Stimulated activated CD4-positive, alpha-beta T cell treated with anti-CD3 and anti-CD28 coated beads, TNF-alpha, amount 100 ng/mL, for 24 hours (primary cell): ENCODE measurements at places on chromosomes 2 and 18.

- no peak for DNase-seq
Measured at GRCh38 chr2:55048508-55049042, 1.7 kb downstream of the RTN4 start.

DNA sequence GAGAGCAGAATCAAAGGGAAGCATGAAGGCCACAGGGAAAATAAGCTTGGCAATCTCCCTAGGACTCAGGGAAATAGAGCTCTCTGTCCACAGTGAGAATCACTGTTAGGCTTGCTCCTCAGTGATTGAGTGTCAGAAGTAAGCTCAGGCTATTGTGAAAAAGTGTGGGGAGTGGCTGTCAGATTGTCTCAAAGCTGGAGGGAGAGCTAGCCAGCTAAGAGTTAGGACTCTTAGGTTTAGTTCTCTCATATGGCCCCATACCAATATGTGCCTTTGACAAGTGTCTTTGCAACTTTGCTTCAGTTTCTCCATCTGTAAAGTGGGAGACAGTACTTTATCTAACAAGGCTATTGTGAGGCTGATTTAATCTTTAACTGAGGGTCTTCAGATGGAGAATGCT lies 17.2 kb downstream of the EIF4E2 start:
- DNase-seq = no peak

DNA sequence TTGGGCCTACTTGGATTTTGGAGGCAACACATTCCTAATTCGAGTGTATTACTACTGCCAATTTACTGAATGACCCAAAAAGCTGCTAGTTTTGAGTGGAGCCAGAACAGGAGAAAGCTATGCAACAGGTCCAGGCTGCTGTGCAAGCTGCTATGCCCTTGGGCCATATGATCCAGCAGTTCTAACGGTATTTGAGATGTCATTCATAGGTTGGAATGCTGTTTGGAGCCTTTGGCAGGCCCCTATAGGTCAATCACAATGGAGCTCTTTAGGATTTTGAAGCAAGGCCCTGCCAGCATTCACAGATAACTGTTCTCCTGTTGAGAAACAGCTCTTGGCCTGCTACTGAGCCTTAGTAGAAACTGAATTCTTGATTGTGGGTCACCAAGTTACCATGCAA lies 368.7 kb downstream of the CDH19 start:
- no peak for DNase-seq

DNA sequence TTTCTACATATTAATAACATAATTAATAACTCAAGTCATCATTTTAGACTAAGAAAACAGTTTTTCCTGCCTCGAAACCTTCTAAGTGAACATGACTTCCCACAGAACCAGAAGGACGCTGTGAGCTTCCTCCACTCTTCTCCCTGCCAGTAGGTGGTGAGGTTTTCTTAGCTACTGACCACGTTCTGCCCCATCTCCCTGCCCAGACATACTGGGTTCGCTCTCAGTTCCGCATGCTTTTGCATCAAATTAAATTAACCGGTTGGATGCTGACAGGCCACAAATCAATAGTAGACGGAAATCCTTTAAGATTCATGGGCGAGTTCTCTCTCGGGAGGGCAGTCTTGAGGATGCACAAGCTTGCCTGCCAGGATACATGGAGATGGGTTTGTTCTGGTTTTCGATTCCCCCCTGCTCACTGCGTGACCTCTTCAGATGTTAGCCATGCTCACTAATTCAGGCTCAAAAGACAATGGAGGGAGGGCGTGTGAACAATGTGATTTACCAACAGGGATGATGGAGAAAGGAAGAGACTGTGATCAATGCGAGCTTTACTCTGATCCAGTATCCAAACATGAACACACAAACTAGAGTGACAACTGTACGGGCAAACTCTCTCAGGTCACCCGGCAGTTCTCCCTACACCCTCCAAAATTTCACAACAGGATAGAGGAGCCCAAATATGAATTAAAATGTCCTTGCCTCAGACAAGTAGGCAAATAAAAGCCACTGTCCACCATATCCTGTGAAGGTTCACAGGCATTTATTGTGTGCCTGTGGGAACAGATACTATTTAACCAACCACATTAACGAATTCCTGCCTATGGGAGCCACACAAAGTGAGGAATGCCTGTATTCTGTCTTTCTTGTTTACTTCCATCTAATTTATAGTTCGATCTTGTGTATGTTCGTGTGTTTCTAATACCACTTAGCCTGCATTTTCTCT lies 375.7 kb downstream of the EIPR1 start:
- DNase-seq = no peak

GRCh38 chr18:76708722-76709353 lies 113.5 kb upstream of the ZNF236 start:
- DNase-seq = no peak

DNA sequence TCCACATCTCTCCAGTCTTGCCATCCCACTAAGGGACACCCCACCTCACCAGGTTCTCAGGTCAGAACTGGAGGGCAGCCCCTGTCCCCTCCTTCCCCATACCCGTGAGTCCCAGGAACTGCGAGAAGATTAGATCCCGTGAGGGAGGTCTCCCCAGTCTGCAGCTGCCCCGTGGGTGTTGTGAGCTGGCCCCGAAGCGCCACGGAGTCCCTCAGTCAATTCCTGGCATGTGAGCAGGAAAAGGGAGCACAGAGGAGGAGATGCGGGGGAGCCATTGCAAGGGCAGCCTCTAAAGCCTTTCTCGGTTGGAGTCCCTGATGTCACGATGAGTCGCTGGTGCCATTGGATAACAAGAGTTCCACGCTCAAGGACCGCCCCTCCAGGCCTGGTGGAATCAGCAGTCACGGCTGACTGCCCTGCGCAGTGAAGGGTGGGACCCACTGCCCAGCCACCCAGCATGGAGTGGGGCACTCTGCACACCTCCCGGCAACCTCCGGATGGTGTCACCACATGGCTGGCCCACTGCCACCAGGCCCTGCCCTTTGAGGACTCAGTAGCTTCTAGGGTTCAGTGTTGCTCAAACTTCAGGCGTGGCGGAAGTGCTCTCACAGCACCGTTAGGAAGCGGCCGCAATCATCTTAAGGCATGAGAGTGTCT lies 434.9 kb upstream of the MYT1L start:
- DNase-seq = no peak

DNA sequence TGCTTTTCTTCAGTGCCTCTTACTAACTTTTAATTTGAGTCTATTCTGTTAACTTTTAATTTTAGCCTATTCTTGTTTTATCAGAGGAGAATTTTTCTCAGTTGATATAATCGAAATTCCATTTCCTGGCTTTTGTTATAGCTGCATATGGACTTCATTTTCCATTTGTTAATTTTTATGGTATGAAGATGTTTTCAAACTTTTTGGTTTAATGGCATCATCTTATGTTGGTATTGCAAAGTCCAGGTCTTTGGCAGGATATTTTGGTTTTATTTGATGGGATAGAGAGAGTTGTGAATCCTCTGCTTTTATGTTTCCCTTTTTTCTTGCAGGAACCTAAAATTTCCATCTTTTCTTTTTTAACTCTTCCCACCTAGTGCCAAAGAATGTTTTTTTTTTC lies 70.9 kb upstream of the RAPGEF4 start:
- DNase-seq = no peak

DNA sequence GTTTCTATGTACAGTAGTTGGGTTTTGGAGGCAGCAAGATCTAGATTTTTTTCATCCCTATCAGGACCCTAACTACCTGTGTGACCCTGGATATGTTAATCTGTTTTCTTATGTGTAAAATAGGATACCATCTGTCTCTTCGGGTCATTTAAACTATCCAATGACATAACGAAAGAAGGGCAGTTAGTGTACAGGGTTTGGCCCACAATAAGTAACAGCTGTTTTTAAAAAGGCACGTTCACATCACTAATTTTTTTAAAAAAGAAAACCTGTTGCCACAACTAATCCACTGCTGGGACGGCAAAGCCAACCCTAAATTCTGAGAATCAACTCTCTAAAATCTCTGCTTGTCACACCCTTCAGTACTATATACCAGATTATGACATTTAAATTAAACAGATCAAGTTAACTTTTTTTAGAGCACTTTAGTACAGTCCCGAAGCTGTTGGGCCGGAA lies 869 bp downstream of the USP40 start:
- no peak for DNase-seq

- DNase-seq = no peak
Measured at GRCh38 chr2:56008661-56009431, 85.3 kb upstream of the EFEMP1 start.

DNA sequence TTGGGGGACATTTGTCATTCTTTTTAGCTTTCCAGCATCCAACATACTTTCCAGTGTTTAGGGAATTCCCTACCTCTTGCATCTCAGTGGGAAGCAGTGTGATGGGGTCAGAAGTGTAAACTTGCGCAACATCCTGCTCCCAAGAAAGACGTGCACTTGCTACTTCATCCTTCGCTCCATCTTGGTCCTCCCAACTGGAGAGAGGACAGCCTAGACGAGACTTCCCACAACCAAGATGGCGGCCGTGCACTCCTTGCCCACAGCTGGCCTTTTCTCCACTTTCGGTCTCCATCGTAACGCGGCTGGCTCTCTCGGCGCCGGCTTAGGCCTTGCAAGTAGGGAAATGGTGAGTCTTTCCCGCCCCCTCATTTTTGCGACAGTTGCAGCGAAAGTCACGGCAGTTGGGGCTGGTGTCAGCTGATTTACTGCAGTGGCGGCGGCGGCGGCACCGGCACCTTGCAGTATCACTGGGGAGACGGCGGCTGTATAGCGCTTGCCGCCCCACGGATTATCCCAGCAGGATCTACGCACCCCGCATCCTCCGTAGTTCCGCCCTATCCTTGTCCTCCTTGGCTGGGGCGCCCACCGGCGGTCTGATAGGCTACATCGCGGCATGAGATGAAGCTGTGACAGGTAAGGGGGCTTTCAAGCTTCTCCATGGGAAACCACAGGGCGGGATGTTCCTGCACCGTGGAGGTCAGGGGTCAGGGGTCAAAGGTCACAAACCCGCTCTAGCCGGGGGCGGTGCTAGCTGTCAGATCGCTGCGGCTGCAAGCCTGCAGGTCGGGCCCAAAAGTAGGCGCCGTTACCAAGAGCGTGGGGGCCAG lies at the start of gene WDR7:
WDR7 (plus strand) TSS at position 416 of the 827 bp plus-strand sequence. CDS start 21,157 bp downstream, outside the sequence.
- DNase-seq = peak; percentile 91

GRCh38 chr2:13578547-13578946 lies 861.8 kb downstream of the TRIB2 start:
- no peak for DNase-seq

DNA sequence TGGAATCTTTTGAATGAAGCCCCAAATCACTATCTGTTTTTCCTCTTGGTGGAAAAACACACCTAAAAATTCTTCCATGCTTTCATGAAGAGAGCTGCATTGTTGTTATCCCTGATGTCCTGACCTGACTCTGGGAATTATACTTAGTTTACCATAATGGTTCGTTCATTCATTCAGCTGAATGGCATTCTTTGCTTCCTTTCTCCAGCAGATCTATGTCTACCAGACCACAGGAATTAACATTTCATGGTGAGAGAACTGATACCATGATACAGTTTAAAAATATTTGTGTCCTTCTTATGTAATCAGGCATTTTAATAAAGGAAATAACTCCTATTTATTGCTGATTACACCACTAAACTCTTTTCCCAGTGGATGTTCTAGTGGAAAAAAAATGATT lies 11.1 kb upstream of the SLC4A10 start:
- DNase-seq = no peak

DNA sequence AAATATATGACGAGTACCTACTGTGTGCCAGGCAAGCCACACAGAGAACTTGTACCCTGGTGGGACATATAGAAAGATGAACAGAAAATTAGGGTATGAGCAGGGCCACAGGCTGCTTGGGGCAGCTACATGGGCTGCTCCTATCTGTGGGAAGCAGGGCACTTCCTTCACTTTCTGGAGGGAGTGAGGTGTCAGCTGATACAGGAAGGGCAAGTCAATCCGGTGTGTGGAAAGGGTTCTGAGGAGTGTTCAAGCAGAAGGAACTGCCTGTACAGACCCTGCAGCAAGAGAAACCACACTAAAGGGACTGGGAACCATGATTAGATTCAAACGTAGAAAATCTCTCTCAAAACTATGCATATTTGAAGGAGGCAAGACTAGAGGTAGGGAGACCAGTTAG lies 58.6 kb upstream of the BCL11A start:
- DNase-seq = no peak

- no peak for DNase-seq
Measured at GRCh38 chr18:4931209-4931608, 265.8 kb downstream of the AKAIN1 start.
